ENCODE measurements at places on chromosomes 7 and 10.

DNA sequence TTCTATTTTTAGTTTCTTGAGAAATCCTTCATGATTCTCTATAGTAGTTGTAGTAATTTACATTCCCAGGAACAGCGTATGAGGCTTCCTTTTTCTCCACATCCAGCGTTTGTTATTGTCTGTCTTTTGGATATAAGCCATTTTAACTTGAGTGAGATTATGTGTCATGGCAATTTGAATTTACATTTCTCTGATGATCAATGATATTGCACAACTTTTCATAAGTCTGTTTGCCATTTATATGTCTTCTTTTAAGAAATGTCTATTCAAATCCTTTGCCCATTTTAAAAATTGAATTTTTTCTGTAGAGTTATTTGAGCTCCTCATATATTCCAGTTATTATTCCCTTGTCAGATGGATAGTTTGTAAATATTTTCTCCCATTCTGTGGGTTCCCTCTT, 285.1 kb downstream of the REEP3 start:
- no peak for DNase-seq

- DNase-seq: no peak
Measured at GRCh38 chr7:30717181-30717580, 34.8 kb upstream of the INMT start.

DNA sequence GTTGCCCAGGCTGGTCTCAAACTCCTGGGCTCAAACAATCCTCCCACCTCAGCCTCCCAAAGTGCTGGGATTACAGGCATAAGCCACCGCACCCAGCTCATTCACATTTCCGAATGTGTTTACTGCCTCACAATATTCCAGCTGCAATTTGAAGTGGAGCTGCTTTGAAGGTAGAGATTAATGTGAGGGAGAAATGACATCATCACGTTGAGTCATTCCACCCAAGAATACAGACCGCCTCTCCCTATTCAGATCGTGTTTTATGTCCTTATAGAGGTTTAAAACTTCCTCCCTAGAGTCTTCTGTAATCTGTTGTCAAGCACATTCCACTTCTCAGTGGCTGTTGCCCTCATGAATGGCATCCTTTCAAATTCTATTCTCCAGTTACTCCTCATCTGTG, 100.4 kb upstream of the PDGFA start:
- no peak for DNase-seq

DNA sequence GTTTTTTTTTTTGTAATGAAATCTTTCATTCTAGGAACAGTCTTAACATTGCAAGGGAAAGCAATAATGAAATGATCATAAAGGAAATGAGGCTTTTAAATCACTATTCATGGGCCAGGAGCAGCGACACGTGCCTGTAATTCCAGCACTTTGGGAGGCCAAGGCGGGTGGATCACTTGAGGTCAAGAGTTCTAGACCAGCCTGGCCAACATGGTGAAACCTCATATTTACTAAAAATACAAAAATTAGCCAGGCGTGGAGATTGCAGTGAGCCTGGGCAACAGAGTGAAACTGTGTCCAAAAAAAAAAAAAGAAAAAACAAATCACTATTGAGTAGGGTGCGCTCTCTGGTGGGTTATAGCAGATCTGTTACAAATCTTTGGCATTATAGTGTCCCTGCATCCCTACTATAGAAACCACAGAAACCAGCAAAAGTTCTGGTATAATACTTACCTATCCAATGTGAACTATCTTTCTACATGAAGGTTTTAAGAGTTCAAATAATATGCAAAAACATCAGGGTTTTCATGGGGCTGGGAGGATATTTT, 72.1 kb downstream of the GLI3 start:
- no peak for DNase-seq

DNA sequence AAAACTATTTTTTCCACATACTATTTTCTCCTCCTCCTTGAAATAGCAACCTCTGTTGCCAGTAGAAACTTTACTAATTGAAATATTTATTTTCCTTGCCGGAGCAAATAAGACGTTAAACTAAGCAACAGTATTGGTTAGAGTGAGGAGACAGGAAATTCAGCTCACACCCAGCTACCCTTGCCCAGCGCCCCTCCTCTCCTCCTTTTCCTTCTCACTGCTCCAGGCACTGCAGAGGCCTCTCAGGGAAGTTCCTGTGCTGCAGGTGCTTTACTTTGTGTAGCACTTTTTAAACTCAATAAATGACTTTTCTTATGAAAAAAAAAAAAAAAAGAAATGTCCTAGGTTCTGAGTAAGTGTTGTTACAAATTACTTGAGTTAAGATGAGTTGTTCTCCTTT, 134.0 kb downstream of the SEMA3E start:
- no peak for DNase-seq

DNA sequence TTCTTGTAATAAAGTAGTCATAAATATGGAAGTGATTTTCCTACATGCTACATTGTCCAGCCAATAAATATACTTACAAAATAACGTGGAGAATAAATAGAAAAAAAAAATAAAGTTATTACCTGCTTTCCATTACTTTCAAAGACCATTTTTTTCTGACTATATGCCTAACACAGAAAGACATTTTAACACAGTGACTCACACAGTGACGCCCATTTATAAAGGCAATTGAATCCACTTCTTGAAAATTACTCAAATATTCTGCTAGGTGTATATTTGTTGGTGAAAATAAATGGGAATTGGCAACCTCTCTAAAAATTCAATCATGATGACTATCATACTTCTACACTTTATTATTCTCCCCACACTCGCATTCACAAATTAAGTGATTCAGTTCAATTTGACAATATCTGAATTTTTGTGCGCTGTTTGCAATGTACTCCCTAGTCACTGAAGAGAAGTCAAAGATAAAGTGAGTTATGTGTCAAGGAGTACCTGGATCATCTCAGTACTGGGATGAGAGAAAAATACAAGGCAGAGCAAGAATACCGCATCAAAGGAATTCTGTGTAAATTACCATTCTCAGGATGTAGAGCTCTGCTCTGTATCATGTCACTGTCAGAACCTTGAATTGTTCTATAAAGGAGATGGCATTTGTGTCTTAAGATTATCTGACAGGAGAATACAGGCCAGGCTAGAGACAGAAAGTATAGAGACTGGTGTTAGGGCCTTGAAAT, 642.7 kb downstream of the IPMK start:
- no peak for DNase-seq

GRCh38 chr10:125606414-125607010, 76.5 kb downstream of the TEX36 start:
- DNase-seq: no peak

- DNase-seq: no peak
Measured at GRCh38 chr10:90945491-90946070, 24.7 kb upstream of the ANKRD1 start.

- no peak for DNase-seq
Measured at GRCh38 chr7:133234961-133235875, 17.7 kb upstream of the EXOC4 start.

GRCh38 chr10:33749790-33750189, 415.3 kb upstream of the NRP1 start:
- DNase-seq: no peak

DNA sequence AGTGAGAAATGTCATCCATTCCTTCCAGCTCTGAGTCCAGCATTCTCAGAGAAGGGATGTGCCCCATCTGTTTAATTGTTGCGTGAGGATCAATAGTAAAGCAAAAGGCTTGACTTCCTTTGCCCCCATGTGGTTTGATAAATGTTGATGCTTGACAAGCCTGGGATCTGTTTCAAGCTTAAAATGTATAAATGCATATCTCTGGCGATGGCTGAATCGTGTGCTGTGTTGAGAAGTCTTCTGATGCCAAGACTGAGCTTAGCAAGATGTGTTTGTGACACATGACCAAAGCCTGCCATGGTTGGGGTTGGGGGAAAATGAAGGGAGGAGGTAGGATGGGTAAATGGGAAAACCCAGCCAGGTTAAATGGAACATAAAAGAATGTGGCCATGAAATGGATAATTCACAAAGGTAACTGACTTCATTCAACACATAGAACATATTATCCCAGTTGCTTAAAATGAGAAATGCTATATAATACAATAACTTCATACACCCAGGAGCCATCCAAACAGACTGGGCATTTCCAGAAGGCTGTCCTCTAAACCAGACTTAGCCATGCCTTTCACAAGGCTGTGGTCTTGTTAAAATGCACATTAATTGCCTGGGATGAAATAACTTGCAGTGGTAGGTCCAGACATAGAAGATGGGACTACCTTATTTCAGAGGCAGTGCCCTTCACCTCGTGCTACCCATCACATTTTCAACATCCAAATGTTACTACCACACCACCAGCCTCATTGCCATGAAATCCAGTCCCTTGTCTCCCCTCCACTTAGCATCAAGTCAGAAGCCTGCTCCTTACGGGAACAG, 147.3 kb upstream of the PDE1C start:
- no peak for DNase-seq

DNA sequence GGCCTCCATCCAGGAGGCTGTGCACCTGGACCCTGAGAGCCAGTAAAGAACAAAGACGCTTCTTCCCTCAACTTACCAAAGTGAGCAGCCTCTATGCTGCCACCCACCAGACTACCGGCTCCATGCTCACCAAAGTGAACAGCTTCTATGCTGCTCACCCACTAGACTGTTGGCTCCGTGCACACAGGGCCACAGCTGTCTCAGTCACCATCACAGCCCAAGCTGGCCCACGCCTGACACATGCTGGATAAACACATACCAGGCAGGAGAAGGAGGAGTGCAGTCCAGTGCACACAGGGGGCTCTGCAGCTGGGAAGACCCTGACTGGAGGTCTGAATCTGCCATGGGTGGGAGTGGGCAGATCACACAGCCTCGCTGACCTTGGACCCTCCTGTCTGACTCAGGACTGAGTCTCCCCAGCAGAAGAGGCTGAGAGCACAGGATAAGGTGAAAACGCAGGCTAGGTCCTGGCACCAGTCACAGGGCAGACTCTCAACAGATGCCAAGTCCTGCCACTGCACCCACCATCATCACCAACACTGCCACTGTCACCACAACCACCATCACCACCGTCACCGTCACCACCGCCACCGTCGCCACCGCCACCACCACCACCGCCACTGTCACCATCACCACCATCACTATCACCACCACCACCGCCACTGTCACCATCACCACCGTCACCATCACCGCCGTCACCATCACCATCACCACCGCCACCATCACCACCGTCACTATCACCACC, 130.9 kb downstream of the MAD1L1 start:
- no peak for DNase-seq

- DNase-seq: no peak
Measured at GRCh38 chr7:156906200-156906649, 13.2 kb upstream of the LMBR1 start.

DNA sequence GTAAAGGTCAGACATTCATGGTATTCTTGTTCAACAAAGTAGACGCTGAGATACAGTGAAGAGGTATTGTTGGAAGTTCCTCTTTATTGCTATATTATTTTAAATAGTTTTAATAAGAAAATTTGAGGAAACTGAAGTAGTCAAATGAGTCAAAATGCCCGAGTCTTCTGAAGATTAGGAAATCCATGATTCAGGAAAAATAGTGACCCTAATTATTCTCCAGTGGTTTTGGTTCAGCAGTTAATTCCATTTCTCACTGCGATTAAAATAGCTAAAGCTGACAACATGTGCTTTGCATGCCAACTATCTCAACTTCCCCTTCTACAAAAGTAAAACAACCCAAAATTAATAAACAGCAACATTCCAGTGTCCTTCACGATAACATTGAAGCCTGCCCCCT, 32.7 kb upstream of the PFKP start:
- no peak for DNase-seq

- no peak for DNase-seq
Measured at GRCh38 chr7:94471604-94472003, 38.0 kb upstream of the CASD1 start.

DNA sequence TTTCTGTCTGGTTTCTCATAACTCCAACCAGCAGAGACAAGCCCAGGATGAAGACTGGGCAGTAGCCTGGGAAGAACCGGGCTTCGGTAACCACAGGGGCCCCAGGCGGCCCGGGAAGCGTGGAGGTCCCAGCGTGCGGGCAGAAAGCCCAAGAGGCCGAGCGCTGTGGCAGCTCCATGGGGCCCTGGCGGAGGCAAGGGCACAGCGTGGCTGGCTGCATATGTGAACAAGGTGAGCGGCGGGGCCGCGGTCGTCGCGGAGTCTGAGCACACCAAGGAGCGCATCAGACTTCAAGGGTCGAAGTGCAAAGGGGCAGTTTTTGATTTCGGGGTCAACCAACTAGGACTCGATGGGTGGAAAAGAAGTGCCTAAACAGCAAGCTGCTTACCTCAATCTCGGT, 45.9 kb downstream of the AKR1D1 start:
- DNase-seq: no peak

GRCh38 chr10:108904163-108904838, 1019.0 kb downstream of the XPNPEP1 start:
- no peak for DNase-seq

DNA sequence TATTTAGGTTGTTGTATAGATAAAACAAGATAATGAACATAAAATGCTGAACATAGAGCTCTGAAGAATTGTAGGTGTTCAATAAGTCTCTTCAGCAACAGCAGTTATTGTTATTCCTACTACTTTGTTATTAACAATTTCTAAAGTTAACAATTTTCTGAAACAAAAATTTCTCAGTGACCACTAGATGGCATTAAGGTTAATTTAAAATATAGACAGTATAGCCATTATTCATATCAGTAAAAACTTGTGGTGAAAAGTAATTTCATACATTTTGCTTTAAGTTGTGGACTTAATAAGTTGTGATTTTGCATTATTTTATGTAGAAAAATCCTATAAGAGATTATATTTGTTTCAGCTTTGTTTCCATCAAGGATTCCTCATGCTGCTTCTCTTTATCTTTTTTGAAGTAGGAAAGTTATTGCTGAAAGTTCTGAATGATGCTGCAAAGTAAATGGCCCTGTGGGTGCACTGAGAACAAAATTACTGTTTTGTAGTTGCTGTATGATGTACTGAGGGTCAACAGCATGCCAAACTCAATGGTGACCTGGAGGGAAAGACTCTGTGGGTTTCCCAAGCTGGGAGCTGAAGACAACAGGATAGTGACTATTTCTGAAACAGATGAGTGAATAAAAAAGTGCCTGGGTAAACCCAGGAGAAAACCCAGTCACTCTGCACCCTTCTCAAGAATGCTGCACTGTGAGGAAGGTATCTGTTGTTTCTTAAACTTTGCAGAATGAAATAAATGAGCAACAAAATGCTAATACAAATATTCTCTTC, 253.6 kb downstream of the KIF20B start:
- DNase-seq: no peak

GRCh38 chr7:129471402-129471827, 30.9 kb upstream of the SMKR1 start:
- no peak for DNase-seq

DNA sequence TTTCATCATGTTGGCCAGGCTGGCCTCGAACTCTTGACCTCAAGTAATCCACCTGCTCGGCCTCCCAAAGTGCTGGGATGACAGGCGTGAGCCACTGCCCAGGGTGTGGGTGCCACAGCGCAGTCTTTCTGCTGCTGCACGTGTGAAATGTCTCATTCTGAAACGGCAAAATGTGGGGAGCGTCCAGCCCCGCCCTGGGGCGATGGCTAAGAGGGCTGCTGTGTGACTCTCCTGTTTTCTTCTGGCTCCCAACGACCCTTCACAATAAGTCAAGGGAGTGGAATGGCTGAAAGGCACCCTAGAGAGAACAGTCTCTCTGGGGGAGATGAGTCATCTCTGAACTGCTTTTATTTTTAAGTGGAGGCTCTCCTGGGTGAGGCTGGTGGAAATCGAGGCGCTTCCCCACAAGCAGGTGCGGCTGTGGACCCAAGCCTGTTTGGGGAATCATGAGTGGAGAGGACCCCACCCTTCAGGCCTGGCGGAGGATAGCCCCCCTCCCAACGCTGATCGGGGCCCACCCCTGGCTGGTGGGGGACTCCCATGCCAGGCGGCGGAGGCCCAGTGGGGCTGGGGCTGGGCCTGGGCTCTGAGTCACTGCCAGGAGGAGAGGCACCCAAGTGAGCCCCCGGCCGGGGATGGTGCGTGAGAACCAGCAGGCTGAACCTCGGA, 18.0 kb downstream of the ADAP1 start:
- DNase-seq: no peak
